ENCODE measurements at places on chromosomes 13 and 19.
A peak's percentile ranks its signal among the peaks of the same experiment; 100 is the strongest.

DNA sequence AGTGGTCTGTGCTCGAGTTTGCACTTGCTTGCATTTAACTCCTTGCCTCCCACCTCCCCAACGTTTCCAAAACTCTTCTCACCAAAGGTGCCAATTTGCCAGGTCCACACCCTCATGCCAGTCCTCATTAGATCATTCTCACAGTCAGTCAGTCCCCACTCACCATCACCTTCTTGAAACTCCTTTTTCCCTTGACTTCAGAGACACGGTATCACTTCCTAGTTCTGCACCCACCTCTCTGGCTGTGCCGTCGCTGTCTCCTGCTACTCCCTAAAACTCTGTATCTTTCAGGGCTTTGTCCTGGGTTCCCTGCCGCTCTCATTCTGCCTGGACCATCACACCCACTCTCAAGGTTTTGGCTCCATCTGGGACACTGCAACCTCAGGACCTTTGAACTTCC is 19.6 kb downstream of the OLFM2 start:
- DNase-seq = no peak

DNA sequence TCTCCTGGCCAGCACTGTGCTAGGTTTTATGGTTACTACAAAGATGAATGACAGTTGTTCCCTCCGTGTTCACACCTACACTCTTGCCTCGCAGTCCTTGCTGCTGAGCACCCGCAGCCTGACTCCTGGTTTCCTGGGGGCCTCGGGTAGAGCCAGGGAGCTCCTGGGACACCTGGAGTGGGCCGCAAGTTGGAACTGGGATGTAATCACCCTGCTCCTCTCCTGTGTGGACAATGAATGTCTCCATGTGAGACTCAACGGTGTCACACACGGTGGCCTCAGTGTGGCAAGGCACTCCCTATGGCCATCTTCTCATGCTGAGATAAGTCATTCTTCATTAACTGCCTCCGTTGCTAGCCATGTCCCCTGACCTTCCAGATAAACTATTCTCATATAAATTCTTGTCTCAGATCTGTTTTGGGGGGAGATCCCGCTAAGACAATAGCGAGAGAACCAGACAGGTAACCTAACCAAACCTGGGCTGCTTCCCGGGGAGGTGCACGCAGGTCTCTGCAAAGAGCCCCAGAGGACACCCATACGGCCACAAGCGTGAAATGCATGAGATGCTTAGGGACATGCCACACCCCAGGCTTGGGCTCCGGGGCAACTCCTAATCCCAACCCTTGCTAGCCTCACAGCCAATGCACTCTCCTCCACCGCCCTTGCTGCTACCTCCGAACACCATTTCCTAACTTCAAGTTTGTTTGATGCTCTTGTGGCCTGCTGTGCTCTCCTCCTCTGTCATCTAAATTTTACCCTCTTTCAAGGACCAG is 87.2 kb upstream of the IRS2 start:
- no peak for DNase-seq

DNA sequence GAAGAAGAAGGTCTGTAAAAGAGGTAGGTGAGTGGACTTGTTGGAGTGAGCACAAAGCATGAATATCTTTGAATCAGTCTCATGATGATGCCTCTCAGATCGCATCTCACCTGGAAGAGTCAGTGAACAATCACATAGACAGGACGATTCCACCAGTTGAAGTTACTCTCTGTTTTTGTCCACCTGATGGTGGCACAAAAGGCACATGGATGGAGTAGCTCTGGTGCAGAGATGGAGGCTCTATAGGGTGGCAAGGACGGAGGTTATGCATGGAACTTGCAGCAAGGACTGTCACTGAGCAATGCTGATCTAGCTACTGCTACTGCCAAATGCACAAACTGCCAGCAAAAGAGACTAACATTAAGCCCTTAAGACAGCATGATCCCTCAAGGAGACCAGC is 10.3 kb upstream of the MYCBP2 start:
- DNase-seq = no peak

DNA sequence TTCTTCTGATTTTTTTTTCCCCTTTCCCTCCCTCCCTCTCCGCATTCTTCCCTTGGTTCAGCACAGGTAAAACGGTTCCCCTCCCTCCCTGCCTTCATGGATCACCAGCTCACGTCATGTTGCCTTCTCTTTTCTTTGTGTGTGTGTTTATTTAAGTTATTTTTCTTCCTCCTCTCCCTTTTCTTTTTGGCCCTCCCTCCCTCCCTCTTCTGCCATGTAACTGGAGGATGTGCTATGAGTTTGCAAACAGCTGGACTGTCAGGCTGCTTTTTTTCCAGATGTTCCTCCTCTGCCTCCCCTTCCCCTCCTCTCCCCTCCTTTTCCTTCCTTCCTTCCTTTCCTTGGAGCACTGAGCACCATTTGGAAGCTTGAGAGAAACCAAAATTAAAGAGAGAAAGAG is 2.0 kb downstream of the LENG9 start:
- DNase-seq = no peak

- no peak for DNase-seq
Observed at GRCh38 chr13:23547000-23547590, 23.1 kb upstream of the TNFRSF19 start.

GRCh38 chr13:29543230-29544215 is 52.0 kb downstream of the SLC7A1 start:
- peak; percentile 38 for DNase-seq

- DNase-seq = peak; percentile 73
Observed at GRCh38 chr19:13597640-13598039, 91.4 kb upstream of the CACNA1A start.

GRCh38 chr13:19888799-19889198 is 25.4 kb upstream of the ZMYM5 start:
- peak; percentile 38 for DNase-seq

GRCh38 chr13:49368688-49369087 is 75.2 kb downstream of the CAB39L start:
- DNase-seq = peak; percentile 17

GRCh38 chr19:10233946-10234345 is 2.8 kb upstream of the S1PR2 start:
- no peak for DNase-seq

GRCh38 chr19:35049456-35049855 is 7.9 kb downstream of the HPN start:
- no peak for DNase-seq

Data from suppressor macrophage treated with lipopolysaccharide for 1 hour (primary cell).